Stimulated activated CD4-positive, alpha-beta T cell treated with anti-CD3 and anti-CD28 coated beads, Interleukin-1b, Interleukin-23, amount 100 ng/mL, for 24 hours (primary cell): ENCODE measurements at places on chromosomes 1 and 21.

DNA sequence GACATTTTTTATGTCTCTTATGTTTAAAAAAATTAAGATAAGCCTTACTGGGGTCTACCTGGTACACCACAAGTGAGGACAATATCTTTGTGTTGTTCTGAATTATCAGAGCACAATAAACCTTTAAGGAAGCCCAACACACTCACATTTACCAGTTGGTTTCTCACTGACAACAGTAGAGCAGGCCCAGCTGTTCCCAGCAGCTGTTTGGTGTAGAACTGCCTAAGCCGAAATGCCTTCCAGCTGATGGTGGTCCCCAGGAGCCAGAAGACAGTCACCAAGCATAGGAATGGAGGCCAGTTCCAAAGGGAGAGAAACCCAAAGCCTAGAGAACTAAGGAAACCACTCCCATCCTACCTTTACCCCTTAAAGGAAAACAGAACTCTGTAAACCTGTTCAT, 428.6 kb upstream of the CAMK1G start:
- DNase-seq: no peak

GRCh38 chr1:245971711-245972085, 535.4 kb downstream of the SMYD3 start:
- DNase-seq: no peak

- DNase-seq: no peak
Observed at GRCh38 chr1:119653839-119654170, 5.7 kb upstream of the ZNF697 start.

DNA sequence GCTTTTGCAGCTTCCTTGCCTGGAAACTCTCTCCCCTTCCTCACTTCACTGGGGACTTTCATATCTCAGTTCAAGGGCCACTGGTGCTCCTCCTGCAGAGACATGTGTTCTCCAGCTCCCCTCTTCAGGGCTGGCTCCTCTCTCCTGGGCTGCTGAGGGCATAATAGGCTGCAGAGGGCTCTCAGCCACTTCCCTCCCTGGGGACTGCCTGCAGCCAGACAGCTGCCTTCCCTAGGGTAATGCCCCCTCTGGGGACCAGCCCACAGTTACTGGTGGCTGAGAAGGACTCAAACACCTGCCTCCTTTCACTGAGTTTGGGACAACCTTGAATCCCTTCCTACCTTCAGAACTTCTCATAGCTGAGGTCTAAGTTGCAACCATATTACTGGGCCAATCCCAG, 104.8 kb upstream of the POU3F1 start:
- no peak for DNase-seq

DNA sequence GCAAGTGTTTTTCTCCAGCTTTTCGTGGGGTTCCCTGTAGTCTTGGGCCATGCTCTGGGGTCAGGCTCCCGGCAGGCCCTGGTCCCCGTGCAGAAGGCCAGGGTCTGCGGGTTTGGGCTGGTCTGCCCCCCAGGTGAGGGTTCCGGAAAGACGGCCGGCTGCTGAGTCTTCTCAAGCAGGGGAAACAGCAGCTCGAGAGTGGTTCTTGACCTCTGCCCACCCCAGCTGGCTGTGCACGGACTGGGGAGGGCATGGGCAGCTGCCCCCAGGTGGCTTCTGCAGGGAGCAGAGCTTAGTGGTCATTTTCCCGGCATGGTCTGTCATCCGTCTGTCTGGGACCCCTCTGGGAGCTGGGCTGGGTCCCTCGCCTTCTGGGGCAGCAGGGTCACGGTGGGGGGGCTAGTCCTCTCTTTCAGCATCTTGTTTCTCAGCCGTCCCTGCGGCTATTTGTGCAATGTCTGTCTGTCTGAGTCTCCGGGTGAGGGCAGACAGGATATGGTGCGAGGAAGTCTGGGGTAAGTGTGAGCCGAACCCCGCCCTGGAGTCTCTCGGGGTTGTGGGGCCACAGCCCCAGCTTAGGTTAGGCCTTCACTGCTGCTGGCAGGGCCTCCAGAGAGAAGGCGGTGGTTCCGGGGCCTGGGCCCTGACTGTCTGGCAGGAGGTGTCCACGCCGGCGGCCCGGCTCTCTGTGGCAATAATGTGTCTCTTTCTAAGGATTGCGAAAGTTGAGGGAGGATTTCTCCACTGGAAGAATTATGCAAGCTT, 6.1 kb downstream of the SKI start:
- no peak for DNase-seq

DNA sequence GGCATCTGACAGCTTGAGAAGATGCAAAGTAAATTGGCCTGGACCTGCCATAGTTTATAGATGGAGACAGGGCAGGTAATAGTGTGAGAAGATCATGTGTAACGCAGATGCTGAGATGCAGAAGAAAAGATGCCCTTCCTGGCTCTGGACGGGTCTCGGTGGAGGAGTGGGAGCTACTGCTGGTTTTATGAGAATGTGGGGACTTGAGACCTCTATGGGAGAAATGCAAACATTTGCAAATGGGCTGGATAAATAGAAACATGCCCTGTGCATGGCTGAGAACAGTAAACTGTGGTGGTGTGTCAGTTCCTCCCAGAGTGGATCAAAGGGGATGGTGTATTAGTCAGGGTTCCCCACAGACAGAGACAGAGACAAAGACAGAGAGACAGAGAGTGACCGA, 21.9 kb downstream of the UBASH3A start:
- DNase-seq: no peak

- no peak for DNase-seq
Observed at GRCh38 chr1:229440851-229441537, 7.1 kb upstream of the ACTA1 start.

- no peak for DNase-seq
Observed at GRCh38 chr1:41381692-41382479, 20.7 kb downstream of the FOXO6 start.

DNA sequence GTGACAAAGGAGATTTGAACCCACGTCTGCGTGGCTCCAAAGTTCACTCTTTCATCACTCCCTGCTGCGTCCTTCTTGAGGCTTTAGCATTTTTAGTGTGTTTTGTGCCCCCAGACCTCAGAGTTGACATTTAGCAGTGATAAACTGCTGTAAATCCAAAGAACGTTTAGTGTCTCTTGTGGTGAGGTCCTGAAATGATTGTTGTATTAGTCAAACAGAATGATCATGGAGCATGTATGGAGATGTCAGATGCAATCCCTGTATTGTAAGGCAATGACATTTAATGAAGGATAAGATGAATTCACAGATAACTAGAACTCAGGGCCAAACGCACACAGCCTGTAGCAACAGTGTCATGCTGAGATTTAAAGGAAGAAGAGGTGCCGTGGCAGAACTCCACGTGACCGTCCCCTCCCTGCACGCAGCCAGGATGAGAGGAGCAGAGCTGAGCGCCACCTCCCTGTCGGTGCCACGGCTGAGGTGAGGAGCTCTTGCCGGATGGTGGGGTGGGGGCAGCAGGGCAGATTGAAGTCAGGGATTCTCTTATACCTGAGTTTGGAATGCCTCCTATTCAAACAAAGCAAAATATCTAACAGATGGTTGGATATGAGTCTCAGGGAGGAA, 30.1 kb downstream of the NTPCR start:
- DNase-seq: no peak

- no peak for DNase-seq
Observed at GRCh38 chr1:206863266-206863665, 2.2 kb upstream of the IL20 start.

GRCh38 chr1:111843177-111843576, 87.5 kb downstream of the DDX20 start:
- DNase-seq: no peak

GRCh38 chr1:29120367-29120766, 3.3 kb downstream of the TMEM200B start:
- DNase-seq: no peak

DNA sequence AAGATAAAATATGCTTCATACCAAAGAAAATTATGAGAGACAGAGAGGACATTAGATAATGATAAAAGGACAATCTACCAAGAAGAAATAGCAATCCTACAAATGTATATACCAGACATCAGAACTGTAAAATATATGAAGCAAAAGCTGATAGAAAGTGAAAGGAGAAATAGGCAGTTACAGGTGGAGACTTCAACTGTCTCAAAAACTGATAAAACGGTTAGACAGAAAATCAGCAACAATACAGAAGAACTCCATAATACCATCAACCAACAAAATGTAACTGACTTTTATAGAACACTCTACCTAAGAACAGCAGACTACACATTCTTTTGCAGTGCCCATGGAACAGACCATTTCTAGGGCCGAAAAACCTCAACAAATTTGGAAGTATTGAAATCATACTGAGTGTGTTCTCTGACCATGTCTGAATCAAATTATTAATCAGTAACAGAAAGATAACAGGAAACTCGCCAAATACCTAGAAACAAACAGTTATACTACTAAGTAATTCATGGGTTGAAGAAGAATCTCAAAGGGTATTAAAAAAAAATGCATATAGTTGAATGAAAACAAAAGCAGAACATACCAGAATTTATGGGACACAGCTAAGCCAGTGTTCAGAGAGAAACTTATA, 132.1 kb downstream of the RPS6KC1 start:
- no peak for DNase-seq

DNA sequence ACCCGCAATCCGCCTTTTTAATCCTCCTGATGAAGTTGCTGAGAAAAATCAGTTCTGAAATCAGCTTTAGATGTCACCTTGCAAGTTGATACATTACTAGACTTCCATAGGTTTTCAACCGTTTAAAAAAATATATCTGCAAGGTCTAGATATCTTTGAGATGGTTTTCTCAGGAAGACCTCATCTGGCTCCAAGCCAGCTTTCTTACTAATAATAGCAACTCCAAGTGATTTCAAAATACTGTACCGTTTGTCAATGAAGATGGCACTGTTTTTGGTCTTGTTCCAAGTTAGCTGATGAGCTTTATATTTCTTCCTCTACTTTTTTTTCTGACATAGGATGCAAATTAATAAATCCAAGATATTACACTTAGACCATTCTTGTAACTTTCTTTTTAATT, 40.3 kb downstream of the LRRC8C start:
- DNase-seq: no peak

GRCh38 chr1:209926045-209926444, 12.0 kb upstream of the SYT14 start:
- DNase-seq: no peak

DNA sequence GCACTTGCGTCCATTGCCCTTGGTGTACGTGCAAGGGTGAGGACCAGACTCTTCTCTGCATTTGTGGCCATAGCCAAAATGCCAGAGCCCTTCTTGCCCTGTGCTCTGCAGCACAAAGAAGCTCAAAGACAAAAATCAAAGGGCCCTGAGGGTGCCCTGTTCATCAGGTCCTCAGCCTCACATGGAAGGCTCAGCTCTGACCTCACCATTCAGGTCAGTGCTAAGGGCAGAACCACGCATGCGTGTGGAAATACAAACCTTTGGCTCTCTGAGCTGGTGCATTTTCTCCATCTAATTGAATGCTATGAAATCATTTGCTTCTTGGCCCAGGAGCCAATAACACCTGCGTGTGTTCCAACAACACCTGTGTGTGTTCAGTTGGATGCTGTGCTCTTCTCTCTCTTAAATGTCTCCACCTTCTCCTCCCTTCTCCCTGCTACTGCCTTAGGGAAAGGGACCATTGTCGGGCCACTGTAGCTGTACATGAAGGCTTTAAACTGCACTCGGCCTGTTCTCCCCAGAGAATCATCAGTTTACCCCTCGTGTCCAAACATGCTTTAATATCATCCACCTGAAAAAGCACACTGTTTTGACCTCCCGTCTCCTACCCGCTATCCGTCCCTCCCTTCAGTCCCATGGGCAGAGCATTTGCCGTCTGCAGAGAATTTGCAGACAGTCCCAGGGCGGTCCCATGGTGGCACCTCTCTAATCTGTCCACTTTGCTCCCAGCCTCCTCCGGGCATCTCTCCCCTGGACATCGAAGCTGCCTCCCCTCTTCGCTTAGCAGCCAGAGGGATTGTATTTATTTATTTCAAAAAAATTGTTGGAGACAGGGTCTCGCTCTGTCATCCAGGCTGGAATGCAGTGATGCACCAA, 60.6 kb downstream of the EVA1C start:
- DNase-seq: no peak

- DNase-seq: no peak
Observed at GRCh38 chr1:191065771-191066170, 588.1 kb upstream of the BRINP3 start.

DNA sequence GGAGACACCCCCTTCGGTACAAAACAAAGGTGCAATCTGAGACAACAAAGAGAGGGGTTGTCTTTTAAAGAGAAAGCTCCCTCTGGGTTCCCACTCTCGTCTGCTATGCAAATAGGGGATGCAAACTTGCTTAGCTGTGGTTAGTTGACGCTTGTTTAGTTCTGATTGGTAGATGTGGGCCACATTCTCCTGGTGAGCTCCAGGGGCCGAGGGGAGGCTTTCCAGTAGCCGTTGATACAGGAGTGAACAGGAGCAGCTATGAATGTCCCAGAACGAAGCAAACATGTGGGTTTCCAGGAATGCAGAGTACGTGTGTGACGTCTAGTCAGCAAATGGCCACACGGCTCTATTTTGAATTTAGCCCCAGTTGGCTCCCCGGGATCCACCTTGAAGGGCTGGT, 14.7 kb downstream of the TFF2 start:
- no peak for DNase-seq

DNA sequence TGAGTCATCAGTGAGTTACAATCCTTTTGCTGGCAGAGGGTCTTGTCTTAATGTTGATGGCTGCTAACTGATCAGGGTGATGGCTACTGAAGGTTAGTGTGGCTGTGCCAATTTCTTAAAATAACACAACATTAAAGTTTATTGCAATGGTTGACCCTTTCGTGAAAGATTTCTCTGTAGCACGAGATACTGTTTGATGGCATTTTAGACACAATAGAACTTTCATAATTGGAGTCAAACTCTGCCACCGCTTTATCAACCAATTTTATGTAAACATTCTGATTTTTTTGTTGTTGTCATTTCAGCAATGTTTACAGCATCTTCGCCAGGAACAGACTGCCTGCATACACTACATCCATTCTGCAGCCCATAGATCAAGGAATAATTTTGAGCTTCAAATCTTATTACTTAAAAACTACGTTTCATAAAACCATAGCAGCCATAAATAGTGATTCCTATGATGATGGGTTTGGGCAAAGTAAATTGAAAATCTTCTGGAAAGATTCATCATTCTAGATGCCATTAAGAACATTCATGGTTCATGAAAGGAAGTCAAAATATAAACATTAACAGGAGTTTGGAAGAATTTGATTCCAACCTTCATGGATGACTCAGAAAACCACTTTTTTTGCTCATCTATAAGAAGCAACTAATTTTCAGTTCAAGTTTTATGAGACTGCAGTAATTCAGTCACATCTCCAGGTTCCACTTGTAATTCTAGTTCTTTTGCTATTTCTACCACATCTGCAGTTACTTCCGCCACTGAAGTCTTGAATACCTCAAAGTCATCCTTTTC, 85.9 kb downstream of the TYW3 start:
- no peak for DNase-seq

DNA sequence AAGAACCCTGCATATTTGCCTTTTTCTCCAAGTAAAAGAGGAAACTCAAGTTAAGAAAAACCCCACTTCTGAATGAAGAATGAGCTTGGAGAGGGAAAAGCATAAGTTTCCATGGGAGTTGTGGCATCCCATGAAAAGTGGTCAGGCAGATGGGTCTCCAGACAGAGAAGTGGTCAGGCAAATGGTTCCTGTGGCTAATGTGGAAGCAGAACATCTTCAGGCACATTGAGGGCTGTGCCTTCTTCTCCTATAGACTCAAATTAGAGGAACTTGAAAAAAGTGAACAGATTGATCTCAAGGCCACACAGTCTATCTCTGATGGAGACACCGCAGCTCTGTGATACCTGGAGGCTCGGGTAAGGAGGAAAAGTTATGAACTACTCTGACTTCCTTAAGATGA, 55.7 kb upstream of the KIRREL1 start:
- no peak for DNase-seq

GRCh38 chr1:91706140-91706957, 179.6 kb downstream of the TGFBR3 start:
- DNase-seq: no peak

GRCh38 chr1:5379176-5379759, 613.0 kb downstream of the NPHP4 start:
- no peak for DNase-seq

GRCh38 chr1:112358061-112358770, 37.8 kb upstream of the CTTNBP2NL start:
- no peak for DNase-seq
